AG08396 (cell line): ENCODE measurements at places on chromosomes 3 and 15.

DNA sequence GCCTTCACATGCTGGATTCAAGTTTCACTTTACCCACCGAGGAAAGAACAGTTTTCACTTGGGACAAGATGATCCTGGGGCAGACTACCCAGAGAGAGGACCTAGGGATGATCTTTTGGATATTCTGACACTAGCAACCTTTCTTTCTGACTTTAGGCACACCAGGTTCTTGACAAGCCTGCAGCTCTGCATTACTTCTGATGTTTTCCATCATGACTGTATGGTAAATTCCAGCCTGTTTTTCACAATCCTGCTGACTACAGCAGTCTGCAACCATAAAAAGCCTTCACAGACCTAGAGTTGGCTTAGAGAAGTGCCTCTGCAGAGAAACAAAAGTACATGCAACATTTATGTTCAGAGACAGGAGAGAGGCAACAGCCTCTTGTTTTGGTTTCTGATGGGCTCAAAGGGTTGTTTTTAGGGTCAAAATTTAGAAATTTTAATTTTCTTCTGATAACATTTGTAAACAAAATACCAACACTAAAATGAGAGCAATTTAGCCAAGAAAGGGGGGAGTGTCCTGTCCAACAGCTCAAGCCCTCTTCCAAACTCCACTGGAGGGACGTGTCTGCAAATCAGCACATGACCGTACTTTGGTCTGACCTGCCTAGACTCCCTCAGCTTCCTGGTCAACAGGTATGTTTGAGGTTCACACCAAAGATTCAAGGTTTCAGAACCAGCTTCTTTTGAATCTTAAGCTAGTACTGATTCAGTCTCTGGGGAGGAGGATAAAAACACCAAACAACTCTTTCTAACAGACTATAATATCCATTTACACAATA is 799 bp downstream of the ABI3BP start:
- DNase-seq: peak; percentile 17

DNA sequence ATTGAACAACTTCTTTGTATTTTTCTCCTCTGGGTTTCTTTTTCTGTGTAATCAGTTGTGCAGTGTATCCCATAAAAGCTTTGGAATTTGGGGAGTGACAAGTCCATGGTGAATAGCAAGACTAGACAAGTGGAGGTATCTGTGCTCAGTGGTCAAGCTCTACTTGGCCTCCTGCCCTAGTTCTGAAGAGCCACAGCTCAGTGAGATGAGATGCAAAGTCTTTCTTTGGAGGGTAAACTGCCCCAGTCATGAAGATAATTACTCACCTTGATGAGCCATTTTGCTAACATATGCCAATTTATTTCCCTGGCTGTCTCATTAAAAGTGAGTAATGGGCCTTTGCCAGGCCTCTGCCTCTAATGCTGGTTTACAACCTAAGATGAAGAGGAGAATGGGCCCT is 271.2 kb upstream of the TRIM42 start:
- DNase-seq: no peak

DNA sequence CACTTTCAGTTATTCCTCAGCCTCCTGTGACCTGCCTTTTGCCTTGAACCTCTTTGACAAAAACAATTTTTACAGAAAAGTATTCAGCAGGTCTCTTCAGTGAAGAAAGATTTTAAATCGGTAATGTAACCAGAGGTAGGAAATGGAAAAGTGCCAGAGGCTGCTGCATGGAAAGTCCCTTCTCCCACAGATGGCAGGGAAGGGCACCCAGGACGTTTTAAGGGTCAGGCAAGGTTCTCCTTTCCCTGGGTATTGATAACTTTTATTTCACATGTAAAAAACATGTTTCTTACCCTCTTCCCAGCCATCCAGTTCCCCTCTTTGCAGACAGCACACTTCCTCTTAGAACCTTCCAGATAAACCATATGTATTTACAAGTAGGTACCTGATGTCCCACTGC is 185.6 kb downstream of the OR4M2 start:
- DNase-seq: no peak

DNA sequence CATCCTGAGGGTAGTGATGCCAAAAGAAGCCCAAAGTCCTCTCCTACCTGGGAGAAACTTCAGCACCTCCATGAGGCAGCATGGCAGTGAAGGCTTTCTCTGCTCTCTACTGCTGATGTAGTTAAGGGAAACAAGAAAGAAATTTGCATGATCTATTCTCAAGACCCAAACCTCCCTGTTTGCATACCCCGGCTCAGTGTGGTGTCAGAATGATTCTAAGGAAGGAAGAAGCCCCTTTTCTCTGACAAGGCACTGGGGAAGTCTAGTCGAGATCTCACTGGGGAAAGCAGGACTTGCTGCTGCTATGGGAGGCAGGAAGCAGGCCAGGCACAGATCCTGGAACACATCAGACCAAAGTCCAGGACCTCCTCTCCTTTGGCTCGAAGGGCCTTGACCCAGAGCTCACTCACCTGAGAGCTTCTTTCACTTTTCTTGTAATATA is 89.4 kb upstream of the ICE2 start:
- no peak for DNase-seq

GRCh38 chr3:111984636-111985298 is 5.9 kb downstream of the ABHD10 start:
- DNase-seq: no peak

GRCh38 chr3:152682477-152682876 is 152.5 kb upstream of the P2RY1 start:
- DNase-seq: no peak

DNA sequence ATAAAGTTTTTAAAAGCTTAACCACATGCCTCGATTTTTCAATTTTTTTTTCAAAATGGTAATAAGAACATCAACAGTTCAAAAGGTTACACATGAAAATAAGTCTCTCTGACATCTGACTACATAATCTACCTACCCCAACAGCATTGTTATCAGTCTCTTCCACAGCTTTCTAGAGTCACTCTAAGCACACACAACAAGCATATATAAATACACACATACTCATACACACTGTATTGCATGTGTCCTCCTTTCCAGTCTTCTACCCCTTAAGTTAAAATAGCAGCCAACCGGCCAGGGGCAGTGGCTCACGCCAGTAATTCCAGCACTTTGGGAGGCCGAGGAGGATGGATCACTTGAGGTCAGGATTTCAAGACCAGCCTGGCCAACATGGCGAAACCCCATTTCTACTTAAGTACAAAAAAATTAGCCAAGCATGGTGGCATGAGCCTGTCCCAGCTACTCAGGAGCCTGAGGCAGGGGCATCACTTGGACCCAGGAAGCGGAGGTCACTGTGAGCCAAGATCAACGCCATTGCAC is 12.2 kb downstream of the TBL1XR1 start:
- no peak for DNase-seq

GRCh38 chr3:122635789-122636188 is 44.9 kb upstream of the PARP14 start:
- DNase-seq: peak; percentile 15

DNA sequence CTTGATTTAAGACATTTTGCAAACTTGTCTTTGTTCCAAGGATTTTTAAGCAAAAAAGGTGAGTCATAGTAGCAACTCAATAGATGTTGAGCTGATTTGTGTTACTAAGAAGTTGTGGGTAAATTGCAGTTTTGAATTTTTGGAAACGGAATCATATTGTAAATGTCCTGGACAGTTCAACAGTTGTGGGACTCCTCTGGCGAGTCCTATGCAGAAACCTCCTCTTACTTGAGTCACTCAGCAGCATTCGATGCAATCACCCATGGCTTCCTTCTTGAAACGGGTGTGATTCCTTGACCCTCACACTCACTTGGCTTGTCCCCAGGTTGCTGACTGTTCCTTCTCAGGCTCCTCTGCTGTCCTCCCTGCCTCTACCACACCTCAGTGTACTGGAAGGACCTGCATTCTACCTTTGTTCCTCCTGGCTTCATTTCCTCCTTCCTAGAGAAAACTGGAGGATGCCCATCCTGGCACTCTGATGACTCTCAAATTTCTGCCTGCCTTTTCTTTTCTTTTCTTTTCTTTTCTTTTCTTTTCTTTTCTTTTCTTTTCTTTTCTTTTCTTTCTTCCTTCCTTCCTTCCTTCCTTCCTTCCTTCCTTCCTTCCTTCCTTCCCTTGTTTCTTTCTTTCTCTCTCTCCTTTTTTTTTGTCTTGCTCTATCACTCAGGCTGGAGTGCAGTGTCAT is 52.8 kb upstream of the DGKG start:
- DNase-seq: peak; percentile 50

- peak; percentile 8 for DNase-seq
Measured at GRCh38 chr15:47720555-47720954, 3.2 kb downstream of the SEMA6D start.

- no peak for DNase-seq
Measured at GRCh38 chr3:160531311-160531710, 34.1 kb downstream of the KPNA4 start.

- DNase-seq: no peak
Measured at GRCh38 chr3:73341272-73341935, 279.9 kb downstream of the EBLN2 start.
